A549 treated with dexamethasone at 1 μM for 4 hours (cell line): ENCODE measurements at places on chromosomes 16 and 17. TPM values are rescaled to one million over a fixed set of nuclear protein-coding genes. Genes with fewer than 3 reads are reported as not detected.

Gene KREMEN2
- total RNA-seq: 0.95 to 2.0 TPM (median 1.9 TPM) in 5 replicates

Gene EMP2
- 32.1 to 58.2 TPM (median 55.8 TPM) in 5 replicates for total RNA-seq

Gene TP53TG3F
- 0.05 to 0.22 TPM (median 0.07 TPM) in 5 replicates for total RNA-seq

Gene LRRC37A3
- total RNA-seq: 2.1 to 3.6 TPM (median 2.2 TPM) in 5 replicates

Gene CHP2
- total RNA-seq: 0.05 TPM in 1 of 5 replicates, not detected in the others

Gene MGRN1
- total RNA-seq: 29.8 to 51.2 TPM (median 49.6 TPM) in 5 replicates

Gene BOLA2
- 18.0 to 25.4 TPM (median 21.5 TPM) in 5 replicates for total RNA-seq

Gene PRR29
- 0.31 to 1.2 TPM (median 0.54 TPM) in 5 replicates for total RNA-seq

Gene COX6A2
- not detected in 5 replicates for total RNA-seq

Gene GRB7
- total RNA-seq: 3.5 to 5.7 TPM (median 4.8 TPM) in 5 replicates

Gene SPN
- total RNA-seq: not detected in 5 replicates

Gene AOC3
- 0.86 to 2.0 TPM (median 1.1 TPM) in 5 replicates for total RNA-seq

Gene KRTAP9-2
- not detected in 5 replicates for total RNA-seq

Gene CDH11
- total RNA-seq: 0.29 to 0.89 TPM (median 0.75 TPM) in 5 replicates

Gene TBC1D3E
- total RNA-seq: not detected in 5 replicates

Gene PMFBP1
- 0.03 to 0.26 TPM (median 0.11 TPM) in 5 replicates for total RNA-seq

Gene RUNDC3A
- total RNA-seq: 0.39 to 1.1 TPM (median 0.81 TPM) in 5 replicates

Gene IL34
- 0.33 to 0.69 TPM (median 0.39 TPM) in 5 replicates for total RNA-seq

Gene ZACN
- 0.08 to 0.39 TPM (median 0.20 TPM) in 5 replicates for total RNA-seq

Gene KRTAP4-5
- not detected in 5 replicates for total RNA-seq

Gene RPL13
- total RNA-seq: 3,464 to 4,166 TPM (median 4,079 TPM) in 5 replicates

Gene KDM6B
- 10.5 to 21.0 TPM (median 14.6 TPM) in 5 replicates for total RNA-seq

Gene FLII
- total RNA-seq: 223 to 289 TPM (median 266 TPM) in 5 replicates

Gene C1QTNF8
- 0.05 TPM in 1 of 5 replicates, not detected in the others for total RNA-seq

Gene CPHXL2
- total RNA-seq: not detected in 5 replicates
